HCT116 (cell line): ENCODE measurements at places on chromosomes 16 and 17.

GRCh38 chr17:7574176-7574953 lies 5.1 kb upstream of the CD68 start:
- no peak for DNase-seq

- no peak for DNase-seq
Observed at GRCh38 chr17:48593840-48594537, 410 bp upstream of the HOXB5 start.

GRCh38 chr16:81471882-81472281 lies 27.3 kb downstream of the CMIP start:
- no peak for DNase-seq

DNA sequence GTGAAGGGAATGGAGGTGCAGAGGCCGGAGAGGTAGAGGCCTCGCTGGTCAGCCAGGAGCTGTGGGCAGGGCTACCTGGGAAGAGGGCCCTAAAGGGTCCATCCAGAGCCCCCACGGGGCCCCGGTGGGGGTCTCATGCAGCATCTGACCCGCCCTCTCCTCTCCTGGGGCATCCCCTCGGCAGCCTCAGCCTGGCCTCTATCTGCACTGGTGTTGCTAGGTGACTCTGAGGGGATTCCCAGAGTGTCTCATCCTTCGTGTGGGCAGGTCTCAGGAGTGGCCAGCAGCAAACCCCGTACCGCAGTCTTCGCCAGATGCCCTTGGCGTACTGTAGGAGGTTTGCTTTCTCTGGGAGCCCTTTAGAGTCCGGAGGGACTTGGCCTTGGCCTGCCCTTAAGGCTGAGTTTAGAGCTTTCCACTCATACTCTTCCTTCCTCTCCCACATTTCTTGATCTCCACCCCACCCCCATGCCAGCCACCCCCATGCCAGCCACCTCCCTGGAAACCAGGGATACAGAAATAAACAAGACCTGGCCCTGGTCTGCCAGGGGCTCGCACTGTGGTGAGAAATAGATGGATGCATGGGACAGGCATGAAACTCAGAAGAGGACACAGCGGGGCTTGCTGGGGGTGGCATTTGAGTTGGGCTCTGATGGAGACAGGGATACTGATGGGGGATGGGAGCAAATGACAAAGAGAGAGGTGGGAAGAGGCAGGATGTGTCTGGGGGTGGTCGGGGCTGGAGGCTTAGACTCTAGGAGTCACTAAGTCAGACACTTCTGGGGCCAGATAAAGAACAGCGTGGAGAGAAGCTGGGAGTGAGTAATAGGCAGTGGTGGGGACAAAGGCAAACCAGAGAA lies 9.9 kb downstream of the SLC5A10 start:
- no peak for DNase-seq

DNA sequence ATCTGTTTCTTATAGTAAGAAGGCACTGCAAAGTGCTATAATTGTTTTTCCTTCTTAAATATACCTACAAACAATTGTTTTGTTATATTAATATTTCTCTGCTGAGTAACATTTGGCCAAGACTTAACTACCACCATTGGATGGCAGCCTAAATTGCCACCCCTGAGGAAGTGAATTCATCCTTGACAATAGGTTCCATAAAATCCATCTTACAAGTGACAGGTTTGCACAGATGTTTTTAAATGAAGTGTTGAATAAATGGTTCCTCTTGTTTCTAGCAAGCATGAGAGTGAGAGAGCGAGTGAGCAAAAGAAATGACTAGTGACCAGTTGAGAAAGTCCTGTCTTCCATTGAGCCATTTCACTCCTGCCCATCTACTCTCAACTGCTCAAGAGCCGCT lies 8.3 kb upstream of the MPHOSPH6 start:
- DNase-seq, result no peak

DNA sequence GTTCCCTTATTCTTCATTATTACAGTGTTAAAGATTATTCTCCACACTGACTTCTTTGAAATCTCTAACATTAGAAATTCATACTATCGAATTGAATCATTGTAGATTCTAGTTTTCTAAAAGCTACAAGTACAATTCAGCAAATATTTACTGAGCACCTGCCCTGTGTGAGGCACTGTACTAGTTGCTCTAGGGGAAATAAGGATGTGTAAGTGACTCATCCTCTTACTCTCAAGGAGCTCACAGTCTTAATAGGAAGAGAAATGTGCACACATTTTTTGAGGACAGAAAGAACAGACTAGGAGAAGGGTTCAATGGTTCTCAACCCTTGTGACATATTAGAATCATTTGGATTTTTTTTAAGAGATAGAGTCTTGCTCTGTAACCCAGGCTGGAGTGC lies 7.7 kb upstream of the SLFN12L start:
- no peak for DNase-seq

- DNase-seq, result peak; percentile 56
Observed at GRCh38 chr16:88468275-88469129, 15.4 kb downstream of the ZFPM1 start.

- DNase-seq, result no peak
Observed at GRCh38 chr17:83024218-83024971, 55.0 kb upstream of the METRNL start.

GRCh38 chr17:17134957-17135333 lies 71.2 kb downstream of the PLD6 start:
- no peak for DNase-seq

DNA sequence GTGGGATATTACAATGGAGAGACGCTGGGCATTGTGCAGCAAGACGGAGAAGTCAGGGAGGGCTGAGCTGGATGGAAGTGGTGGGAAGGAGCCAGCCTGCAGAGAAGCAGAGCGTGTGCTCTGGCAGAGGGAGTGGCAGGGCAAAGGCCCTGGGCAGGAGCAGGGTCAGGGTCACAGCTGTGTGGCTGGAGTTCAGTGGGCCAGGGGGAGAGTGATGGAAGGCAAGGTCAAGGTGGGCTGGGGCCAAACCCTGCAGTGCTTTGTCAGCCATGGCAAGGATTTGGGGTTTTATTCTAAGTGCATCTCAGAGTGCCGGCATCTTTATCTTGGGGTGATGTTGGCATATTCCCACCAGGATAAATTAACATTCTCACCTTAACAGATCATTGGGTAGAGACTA lies 31.9 kb upstream of the C16orf78 start:
- DNase-seq, result no peak

DNA sequence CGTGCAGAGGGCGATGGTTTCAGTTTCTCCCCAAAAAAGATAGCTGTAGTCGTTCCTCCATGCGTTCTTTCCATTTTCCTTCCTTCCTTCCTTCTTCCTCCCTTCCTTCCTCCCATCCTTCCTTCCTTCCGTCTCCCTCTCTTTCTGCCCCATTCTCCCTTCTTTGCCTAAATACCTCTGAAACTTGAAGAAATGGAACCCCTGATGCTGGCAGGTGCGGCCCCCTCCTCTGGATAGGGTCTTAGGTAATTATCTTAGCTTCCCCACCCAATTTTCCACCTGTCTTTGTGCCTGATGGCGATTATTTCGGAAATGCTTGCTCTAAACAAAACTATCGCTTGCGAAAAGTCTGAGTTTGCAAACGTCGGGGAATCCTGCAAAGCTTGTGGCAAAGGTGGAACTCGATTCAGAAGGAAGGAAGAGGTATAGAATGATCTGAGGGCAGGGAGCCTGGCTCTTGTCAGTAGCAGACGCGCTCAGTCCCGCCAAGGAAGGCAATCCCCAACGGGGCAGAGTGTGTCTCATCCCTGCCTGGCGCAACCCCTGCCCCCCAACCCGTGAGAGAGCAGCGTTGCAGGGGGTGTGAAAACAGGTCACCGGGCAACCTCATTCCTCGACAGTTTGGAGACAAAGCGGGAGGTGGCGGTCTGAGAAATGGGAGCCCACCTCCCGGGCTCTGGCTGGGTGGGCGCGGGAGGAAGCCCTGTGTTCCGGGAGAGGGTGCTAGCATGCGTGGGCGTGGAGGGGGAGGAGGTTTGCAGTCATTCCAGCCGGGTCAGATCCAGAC lies 2.9 kb upstream of the CBX8 start:
- no peak for DNase-seq

GRCh38 chr17:40541873-40542557 lies 23.3 kb downstream of the CCR7 start:
- no peak for DNase-seq

GRCh38 chr17:67247416-67247900 lies 2.5 kb upstream of the HELZ start:
- no peak for DNase-seq
